ENCODE measurements at places on chromosomes 11 and 22. TPM values are rescaled to one million over a fixed set of nuclear protein-coding genes. Genes with fewer than 3 reads are reported as not detected.

DNA sequence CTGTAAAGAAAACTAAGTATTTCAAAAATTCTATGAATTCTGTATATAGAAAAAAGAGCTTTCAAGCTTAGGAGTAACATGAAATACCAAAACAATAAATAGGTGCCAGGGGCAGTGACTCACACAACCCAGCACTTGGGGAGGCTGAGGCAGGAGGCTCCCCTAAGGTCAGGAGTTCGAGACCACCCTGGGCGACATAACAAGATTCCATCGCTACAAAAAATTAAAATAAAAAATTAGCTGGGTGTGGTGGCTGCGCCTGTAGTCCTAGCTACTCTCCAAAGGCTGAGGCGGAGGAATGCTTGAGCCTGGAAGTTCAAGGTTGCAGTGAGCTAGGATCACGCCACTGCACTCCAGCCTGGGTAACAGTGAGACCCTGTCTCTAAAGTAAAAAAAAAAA, 21.5 kb downstream of the ZNF280B start:
- no peak for DNase-seq

Gene MS4A15
- total RNA-seq, result under 0.01 TPM

Gene KCNQ1OT1
- 0.76 TPM for total RNA-seq

Gene OR9G4
- total RNA-seq, result not detected

Gene PNPLA5
- total RNA-seq, result not detected

- DNase-seq, result no peak
Observed at GRCh38 chr11:2781408-2782274, 81.8 kb upstream of the KCNQ1OT1 start.

GRCh38 chr22:37082251-37082873, 27.2 kb downstream of the TMPRSS6 start:
- no peak for DNase-seq

GRCh38 chr11:12993626-12994025, 15.5 kb upstream of the RASSF10 start:
- no peak for DNase-seq

Gene C22orf31
- total RNA-seq, result not detected

DNA sequence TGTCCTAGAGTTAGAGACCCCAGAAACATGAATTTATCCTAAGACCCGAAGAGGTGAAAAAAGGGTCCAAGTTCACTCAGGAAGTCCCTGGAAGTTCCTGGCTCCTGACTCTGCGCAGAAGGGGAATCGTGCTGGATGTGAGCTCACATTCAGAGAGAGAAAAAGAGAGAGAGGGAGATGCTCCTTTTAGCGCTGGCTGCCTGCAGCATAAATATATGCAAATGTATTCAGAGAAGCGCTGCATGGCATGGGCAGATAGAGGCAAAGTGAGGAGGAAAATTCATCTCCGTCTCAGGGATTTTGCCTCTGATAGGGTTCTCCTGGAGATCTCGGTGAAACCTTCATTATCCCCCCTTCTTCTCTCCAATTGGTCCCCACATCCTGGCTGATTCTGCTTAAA, 517.2 kb downstream of the MN1 start:
- no peak for DNase-seq

DNA sequence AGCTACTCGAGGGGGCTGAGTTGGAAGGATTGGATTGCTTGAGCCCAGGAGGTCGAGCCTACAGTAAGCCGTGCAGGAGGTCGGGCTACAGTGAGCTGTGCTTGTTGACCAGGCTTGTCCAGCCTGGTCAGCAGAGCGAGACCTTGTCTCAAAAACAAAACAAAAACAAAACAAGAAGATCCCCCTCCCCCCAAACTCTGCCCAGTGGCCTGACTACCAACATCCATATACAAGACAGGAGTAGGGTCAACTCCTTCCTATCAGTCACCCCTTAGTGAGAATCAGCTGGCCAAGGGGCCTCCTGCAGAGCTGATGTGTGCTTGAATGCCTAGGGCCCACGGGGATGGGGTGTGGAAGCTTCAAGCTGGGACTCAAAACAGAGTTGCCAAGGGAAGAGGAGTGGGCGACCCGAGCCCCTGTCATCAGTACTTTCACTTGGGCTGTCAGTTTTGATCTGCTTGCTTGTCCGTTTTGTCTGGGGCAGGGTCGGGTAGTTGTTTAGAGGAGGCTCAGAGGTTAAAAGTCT, 942 bp upstream of the TSPAN18 start:
- no peak for DNase-seq

GRCh38 chr11:66022401-66023185, 3.7 kb downstream of the CATSPER1 start:
- peak; percentile 58 for DNase-seq

Gene LRRC75B
- total RNA-seq, result 4.6 TPM

DNA sequence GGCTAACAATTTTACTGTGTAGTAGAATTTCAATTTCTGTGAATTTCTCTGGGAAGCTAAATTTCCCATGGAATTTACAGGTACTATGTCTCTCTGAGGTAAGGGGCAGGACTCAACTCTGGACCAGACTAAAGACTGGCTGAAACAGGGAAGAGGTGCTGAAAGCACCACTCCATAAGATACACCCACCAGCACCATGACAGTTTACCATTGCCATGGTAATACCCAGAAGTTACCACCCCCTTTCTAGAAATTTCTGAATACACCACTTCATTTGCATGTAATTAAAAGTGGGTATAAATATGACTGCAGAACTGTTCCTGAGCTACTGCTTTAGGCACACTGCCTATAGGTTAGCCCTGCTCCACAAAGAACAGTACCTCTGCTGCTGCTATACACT, 274.1 kb downstream of the TTC28 start:
- no peak for DNase-seq

- no peak for DNase-seq
Observed at GRCh38 chr11:102837156-102837555, 6.3 kb downstream of the MMP3 start.

Gene OMP
- not detected for total RNA-seq

Gene FOLR3
- not detected for total RNA-seq

DNA sequence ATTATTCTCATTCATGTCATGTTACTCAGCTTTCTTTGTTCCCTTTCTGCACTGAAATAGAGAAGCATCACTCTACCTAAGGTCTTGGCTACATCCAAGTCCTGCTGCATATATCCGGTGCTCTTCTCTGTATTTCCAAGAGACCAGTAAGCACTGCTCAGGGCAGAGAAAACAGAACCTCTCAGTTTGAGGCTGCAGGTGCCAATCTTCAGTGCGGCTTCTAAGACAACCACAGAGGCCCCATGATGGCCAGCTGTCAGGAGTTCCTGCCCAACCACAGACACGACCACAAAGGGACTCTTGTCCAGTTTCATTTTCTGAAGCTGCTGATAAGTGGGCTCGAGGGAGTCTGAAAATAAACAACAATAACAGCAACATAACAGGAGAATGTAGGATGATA, 378.4 kb upstream of the PITPNB start:
- no peak for DNase-seq

DNA sequence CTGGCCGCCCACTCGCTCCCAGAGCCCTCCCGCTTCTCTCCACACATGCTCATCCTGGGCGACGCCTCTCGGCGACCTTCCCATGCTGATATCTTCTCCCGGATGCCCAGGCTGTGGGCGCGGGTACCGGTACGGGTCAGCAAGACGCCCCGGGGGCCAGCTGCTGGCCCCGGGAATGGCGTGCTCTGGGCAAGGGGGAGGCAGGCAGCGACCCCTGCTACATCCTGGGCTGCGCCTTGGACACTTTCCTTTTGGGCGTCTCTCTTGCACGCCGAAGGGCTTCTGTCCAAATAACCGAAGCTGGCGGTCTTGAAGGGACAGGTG, 48.1 kb downstream of the RPL27A start:
- no peak for DNase-seq

Gene ELF5
- total RNA-seq, result not detected

GRCh38 chr22:45529971-45530575, 27.4 kb downstream of the FBLN1 start:
- DNase-seq, result no peak

DNA sequence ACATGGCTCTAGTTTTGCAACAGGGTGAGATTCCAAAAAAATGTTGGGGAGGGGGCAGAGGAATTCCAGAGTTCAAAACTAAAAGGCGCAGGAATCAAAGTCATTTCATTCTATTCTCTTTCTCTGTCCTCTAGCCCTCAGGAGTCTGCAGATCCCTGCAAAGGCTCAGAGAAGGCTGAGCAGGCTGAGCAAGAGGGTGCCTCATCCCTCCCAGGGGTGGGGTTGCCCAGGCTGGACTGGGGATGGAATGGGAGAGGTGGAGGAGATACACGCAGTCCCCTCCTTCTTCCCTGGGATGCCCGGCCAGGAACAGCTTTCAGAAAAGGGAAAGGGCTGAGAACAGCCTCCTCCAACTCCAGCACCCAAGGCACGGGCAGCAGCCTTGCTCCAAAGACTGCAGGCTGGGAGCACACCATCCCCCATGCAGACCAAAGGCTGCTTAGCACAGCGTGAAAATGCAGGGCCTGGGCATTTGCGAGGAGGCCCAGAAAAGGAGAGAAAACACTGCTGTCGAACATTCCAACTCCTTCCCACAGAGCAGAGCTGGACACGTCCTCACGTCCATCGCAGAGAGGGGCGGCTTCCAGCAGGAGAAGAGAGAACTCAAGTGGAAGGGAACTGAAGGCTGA, 51.8 kb downstream of the MN1 start:
- no peak for DNase-seq

Gene SCN2B
- not detected for total RNA-seq

- DNase-seq, result no peak
Observed at GRCh38 chr11:90496722-90497121, 273.9 kb upstream of the CHORDC1 start.

DNA sequence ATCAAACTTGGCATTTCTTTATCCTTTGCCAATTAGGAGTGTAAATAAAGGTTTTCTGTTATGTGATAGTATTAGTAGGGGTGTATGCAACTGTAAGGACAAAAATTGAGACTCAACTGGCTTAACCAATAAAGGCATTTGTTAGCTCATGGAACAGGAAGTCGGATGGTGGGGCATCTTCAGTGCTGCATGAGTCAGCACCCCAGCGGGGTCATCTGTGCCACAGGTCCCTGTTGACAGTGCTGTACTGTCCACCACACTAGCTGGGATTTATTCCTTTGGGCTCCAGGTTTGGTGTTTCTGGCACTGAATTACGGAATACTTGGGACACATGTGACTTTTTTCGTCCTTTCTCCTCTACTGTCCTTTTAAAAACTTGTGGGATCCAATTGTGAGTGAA, 86.0 kb downstream of the PPP6R3 start:
- peak; percentile 54 for DNase-seq

Gene MMP1
- total RNA-seq, result 425 TPM

DNA sequence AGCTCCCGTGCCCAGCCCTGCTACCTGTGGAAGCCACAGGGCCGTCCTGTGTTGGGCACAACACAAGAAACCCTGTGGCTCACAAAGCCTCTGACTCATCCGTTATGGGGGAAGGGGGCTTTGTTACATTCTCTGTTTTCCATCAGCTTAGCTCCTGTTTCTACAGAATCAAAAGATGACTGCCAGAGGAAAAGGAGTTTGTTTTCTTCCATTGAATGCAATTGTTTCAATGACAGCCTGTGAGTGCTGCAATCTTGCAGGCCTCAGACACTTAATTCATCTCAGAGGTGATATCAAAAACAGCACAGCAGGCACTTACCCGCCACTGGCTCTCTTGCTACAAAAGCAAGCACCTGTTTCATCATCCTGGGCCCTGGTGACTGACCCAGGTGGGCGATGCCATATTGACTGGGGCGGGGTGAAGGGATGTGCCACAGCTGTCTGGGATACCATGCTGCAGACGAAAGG, 194.3 kb downstream of the OPCML start:
- DNase-seq, result no peak

DNA sequence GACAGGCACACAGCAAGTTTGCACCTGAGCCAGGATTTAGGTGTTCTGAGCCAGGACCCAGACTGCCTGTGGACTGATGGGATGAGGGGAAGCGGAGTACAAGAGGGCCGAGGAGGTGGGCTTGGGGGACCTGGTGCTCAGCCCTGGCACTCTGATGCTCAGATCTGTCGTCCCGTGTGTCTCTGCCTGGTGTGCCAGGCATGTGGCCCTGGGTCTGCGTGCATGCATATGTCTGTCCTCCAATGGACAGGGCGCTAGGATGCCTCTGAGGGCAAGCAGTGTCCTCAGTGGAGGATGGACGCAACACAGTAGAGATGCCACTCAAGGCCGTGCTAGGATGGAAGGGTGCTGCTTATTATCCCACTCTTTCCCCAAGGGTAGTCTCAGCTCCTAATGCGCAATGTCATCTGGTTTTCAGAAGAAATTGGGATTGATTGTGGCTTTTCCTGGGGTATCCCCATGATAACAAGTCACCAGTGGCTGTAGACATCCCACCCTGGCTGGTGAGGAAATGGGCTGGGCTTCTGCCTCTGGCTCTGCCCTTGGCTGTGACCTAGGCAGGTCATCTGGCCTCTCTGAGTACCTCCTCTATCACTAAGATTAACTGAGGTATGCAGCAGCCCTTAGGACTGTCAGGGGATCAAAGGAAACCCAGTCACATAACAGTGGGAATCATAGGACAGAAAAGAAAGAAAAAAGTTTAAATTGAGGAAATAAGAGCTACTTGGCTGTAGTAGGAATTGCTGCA, 35.7 kb upstream of the SUSD2 start:
- no peak for DNase-seq

Gene KAT5
- 38.4 TPM for total RNA-seq

Gene CHEK1
- total RNA-seq, result 12.6 TPM

Gene CCDC117
- total RNA-seq, result 13.1 TPM

Gene CCDC89
- not detected for total RNA-seq

DNA sequence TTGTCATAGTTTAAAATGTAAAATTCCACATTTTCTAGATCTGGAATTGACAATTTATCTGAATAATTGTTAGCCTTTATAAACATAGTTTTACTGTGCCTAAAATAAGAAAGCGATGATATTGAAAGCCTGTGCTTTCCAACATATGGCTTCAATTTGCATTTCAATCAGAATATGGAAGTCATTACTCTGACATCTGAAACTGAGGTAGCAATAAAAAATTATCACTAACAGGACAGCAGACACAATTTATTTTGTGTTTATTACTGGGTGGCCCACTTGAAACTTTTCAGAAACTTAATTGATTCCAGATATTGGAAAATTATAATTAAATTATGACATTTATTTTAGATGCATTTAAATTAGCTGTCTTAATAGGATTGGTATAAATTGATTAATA, 78.5 kb downstream of the TMEM135 start:
- DNase-seq, result no peak

Gene MIF
- 256 TPM for total RNA-seq

DNA sequence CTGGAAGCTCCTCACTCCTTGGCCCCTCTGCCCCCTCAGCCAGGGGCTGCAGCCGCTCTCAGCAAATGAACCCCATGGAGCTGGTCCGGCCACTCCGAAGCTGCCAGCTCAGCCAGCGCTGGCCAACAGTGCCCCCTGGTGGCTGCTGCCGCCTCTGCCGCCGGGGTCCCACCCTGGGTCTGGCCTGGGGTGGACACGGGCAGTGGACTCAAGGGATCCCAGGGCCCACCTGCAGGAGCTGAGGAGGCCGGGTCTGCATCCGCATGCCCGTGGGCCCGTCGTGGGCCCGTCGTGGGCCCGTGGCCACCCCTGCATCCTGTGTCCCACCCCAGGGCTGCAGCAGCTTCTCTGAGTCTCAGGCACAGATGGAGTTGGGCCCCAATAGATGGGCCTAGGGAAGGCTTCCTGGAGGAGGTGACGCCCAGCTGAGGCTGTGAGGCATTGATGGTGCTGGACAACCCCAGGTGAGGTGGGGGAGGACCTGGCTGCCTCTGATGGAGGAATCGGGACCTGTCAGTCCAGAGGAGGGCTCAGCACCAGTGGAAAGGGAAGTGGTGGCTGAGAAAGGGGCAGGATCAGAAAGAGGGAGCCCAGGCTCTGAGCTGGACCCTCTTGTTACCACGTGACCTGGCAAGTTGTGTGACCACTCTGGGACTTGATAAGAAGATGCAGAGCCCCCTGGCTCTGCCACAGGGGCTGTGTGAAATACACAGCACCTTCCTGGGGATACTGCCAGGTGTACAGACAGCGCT, 522.3 kb downstream of the BRD1 start:
- DNase-seq, result peak; percentile 23

Gene CSKMT
- 4.9 TPM for total RNA-seq

Measured in dermis microvascular lymphatic vessel endothelial cell (primary cell).